ENCODE measurements at places on chromosomes 12 and 14. TPM values are rescaled to one million over a fixed set of nuclear protein-coding genes. Genes with fewer than 3 reads are reported as not detected.

Gene ALX1
- total RNA-seq = not detected

Gene OR4K15
- total RNA-seq = not detected

DNA sequence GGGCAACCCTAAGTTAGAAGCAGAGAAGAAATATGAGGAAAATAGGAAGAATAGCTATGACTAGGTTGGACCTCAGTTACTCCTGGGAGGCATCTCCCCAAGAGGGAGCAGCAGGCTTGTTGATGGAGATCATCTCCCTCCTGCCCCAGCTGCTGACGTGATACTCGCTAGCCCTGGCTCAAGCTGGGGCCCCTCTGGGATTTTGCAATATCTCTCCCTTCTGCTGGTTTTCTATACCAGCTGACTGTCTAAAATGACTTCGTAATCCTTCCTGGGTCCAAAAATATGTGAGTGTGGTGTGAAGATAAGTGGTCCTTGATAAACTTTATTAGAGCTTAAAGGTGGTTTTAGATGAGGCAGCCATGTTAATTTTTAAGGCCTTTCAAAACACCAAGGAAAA is 4.5 kb upstream of the HECTD4 start:
- peak; percentile 59 for DNase-seq
- no peaks in the 10 kb centered on the region for H3K4me1 ChIP-seq
- H3K27ac ChIP-seq = no peak overlapping the region
- no peaks in the 10 kb centered on the region for H3K36me3 ChIP-seq
- H3K27me3 ChIP-seq = no peaks in the 10 kb centered on the region

DNA sequence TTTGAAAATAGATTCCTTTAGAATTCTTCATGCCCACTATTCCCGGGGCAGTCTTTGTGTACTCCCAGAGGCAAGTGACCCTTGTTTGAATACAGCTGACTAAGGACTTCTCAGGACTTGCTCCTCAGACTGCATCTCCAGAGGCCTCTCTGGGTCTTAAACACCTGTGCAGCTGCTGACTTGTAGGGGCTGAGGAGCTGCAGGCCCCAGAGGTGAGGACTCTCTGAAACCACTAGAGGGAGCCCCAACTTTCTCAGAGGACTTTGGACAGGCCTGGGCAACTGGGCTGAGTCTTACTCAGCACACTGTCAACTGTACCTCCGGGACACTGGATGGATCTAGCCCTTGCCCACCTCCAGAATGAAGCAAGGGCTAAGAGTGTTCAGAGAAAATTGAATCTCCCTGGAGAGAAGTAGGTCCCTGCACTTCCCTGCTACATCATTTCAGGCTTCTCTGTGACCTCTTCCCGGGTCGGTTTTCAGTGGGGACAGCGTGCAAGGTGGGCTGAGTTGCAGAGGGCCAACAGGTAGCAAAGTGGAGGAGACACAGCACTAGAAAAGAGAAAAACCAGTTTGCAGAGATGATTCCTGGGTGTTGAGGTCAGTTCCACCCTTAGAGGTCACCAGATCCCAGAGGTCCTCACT is 164.6 kb downstream of the TMEM117 start:
- no peaks in the 10 kb centered on the region for H3K27me3 ChIP-seq
- H3K36me3 ChIP-seq = no peaks in the 10 kb centered on the region
- H3K4me3 ChIP-seq = no peak overlapping the region
- H3K27ac ChIP-seq = no peak overlapping the region

- no peak overlapping the region for H3K27ac ChIP-seq
- no peaks in the 10 kb centered on the region for H3K4me1 ChIP-seq
- H3K27me3 ChIP-seq = no peaks in the 10 kb centered on the region
These were observed 30.8 kb upstream of the LRP1-AS start for GRCh38 chr12:57178213-57178612.

GRCh38 chr12:94172031-94172430 is 23.7 kb downstream of the PLXNC1 start:
- no peaks in the 10 kb centered on the region for H3K36me3 ChIP-seq
- no peaks in the 10 kb centered on the region for H3K4me1 ChIP-seq
- H3K27ac ChIP-seq = no peak overlapping the region

DNA sequence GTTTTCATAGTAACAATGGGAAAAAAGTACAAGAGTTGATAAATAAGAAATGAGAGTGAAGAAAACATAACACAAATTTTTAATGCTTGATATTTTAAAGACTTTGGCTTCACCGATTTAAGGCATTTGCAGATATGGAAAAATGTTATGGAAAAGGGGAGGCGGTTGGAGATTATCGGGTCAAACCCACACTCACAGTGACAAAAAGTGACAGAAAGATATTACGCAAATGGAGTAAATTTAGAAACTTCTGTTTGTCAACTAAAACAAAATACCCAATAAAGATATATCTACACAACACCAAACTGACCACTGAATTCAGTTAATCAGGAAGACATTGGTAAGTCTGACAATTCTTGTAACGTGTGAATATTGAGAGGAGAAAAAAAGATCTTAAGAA is 2.5 kb downstream of the PPP1R12A start:
- no peak for DNase-seq
- H3K27me3 ChIP-seq = no peaks in the 10 kb centered on the region
- peak overlapping the region; percentile 99 for H3K27ac ChIP-seq

DNA sequence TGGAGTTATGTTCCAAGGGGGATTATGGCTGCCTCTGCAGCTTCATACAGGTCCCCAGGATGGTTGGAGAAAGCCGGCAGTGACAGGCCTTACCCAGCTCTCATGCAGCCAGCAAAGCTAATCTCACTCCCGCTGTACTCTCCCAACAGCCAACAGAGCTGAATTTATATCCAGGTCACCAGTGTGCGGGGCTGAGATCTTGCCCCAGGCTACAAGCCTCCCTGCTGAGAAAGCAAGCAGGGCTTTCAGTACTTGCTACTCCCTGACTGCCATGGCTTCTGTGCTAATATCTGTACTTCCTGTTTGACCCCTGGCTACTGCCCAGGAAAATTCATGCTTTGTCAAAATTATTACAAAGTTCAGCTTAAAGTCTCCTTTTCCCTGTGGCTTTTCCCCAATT is 92.9 kb downstream of the ATP23 start:
- no peak for DNase-seq
- no peaks in the 10 kb centered on the region for H3K36me3 ChIP-seq
- no peak overlapping the region for H3K4me3 ChIP-seq

All from right atrium auricular region (tissue), 2 donors.